Spinal cord (tissue), 10 donors: ENCODE measurements at places on chromosomes 1 and 21.

DNA sequence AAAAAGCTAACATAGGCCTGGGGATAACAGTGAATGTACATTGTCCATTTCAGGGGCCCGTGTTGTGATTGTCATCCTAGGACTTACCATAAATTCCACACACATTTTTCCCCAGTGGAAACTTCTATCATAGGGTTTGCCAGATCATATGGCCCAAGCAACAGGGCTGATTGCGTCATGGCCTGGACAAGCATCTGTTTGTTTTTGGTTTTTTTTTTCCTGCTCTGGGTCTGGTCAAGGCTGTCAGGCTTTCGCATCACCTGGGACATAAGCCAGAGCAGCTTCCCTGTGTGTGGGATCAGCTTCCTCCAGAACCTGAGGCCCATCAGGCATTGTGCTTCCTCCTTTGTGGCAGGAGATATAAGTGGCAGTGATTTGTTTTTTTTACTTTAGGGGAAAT, 598.5 kb upstream of the USP24 start:
- H3K27me3 ChIP-seq = no peaks in the 10 kb centered on the region
- no peak for DNase-seq
- H3K4me1 ChIP-seq = no peaks in the 10 kb centered on the region
- no peaks in the 10 kb centered on the region for H3K36me3 ChIP-seq

GRCh38 chr21:32131960-32132359, 146.9 kb downstream of the MIS18A start:
- H3K27me3 ChIP-seq = peaks cover 2% of the 10 kb centered on the region
- no peak overlapping the region for H3K27ac ChIP-seq
- H3K4me1 ChIP-seq = peaks cover 13% of the 10 kb centered on the region
- no peak for DNase-seq
- H3K36me3 ChIP-seq = no peaks in the 10 kb centered on the region

DNA sequence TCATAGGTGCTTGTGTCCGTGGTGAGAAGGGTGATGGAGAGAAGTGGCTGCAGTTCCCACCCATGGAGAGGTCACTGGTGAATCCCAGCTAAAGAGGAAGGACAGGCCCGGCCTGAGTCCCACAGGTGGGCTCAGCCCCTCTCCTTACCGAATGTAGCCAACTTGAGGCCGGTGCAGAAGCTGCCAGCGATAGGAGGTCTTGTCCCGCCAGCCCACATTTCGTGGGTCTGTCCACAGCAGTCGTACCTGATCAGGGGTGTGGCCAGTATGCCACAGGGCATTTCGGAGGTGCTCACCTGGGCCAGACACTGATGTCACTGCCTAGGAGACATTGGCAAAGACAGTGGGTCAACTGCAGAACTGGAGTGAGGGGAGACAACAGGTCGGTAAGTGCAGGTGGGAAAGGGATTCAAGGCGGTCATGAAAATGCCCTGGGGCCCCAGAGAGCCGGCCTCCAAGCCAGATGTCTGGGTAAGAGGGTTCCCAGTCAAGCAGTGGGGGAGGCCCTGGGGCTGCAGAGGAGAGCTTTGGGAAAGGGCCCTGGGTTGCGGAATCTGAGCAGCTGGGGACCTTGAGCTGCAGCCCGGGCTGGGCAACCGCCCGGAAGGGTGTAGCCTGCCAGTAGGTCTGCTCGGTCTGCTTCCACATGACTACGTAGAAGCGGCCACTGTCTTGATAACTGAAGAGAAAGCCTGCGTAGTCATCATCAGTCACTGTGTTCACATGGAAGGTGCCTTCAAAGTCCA, 10.6 kb downstream of the THBS3 start:
- peak overlapping the region; percentile 97 for H3K27ac ChIP-seq
- peaks cover 52% of the 10 kb centered on the region for H3K36me3 ChIP-seq
- H3K4me3 ChIP-seq = peak overlapping the region; percentile 51
- H3K27me3 ChIP-seq = no peaks in the 10 kb centered on the region

- no peak overlapping the region for H3K27ac ChIP-seq
- peaks cover 4% of the 10 kb centered on the region for H3K4me1 ChIP-seq
- no peaks in the 10 kb centered on the region for H3K27me3 ChIP-seq
These were observed 91.7 kb downstream of the DTL start for GRCh38 chr1:212127221-212127620.

DNA sequence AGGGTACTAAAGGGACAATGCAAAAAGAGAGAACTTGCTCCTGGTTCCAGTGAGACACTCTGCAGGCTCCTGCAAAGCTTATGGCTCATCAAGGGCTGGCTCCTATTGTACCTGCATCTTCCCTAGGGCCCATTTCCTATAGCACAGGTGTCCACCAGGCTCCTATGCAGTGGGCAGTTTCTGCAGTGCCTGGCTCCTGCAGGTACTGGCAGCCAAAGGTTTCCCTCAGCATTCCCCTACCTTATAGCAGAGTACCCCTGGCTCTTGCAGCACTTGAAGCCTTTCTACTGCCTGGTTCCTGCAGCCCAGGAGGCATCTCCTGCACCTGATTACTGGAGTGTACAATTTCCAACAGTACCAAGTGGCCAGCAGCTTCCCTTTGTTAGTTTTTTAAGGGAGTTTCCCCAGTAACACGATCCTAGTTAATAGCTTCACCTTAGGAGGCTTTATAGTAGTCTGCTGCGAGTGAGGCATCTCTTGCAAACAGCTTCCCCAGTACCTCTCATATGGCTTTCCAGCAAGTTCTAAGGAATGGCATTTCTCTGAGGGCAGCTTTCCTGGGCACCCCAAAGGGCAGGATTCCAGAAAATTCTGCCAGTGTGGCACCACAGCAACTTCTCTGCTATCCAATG, 141.7 kb downstream of the DENND1B start:
- H3K27ac ChIP-seq = no peak overlapping the region
- no peaks in the 10 kb centered on the region for H3K4me1 ChIP-seq
- no peaks in the 10 kb centered on the region for H3K27me3 ChIP-seq
- DNase-seq = no peak
- H3K4me3 ChIP-seq = no peak overlapping the region
- H3K36me3 ChIP-seq = peaks cover 4% of the 10 kb centered on the region

- no peak overlapping the region for H3K27ac ChIP-seq
- peaks cover 2% of the 10 kb centered on the region for H3K36me3 ChIP-seq
These were observed 29.3 kb downstream of the TMEM200B start for GRCh38 chr1:29094433-29094832.

- no peak overlapping the region for H3K27ac ChIP-seq
- no peak overlapping the region for H3K4me3 ChIP-seq
- H3K27me3 ChIP-seq = no peaks in the 10 kb centered on the region
- H3K4me1 ChIP-seq = peaks cover 9% of the 10 kb centered on the region
- no peak for DNase-seq
These were observed 93.9 kb upstream of the COG2 start for GRCh38 chr1:230548357-230548756.
